ENCODE measurements at places on chromosomes 2 and 18. TPM values are rescaled to one million over a fixed set of nuclear protein-coding genes. Genes with fewer than 3 reads are reported as not detected.

UGT1A7 gene
- not detected for total RNA-seq

FANCL gene
- total RNA-seq, result 17.8 TPM

- DNase-seq, result no peak
Observed at GRCh38 chr2:74740395-74740740, 86.3 kb downstream of the SEMA4F start.

- DNase-seq, result no peak
Observed at GRCh38 chr18:41695441-41695840, 259.6 kb upstream of the PIK3C3 start.

- DNase-seq, result no peak
Observed at GRCh38 chr2:119745566-119745965, 14.2 kb upstream of the PTPN4 start.

- no peak for DNase-seq
Observed at GRCh38 chr2:150292192-150292591, 195.3 kb downstream of the RND3 start.

GRCh38 chr2:65991381-65992197 lies 443.3 kb upstream of the MEIS1 start:
- no peak for DNase-seq

- no peak for DNase-seq
Observed at GRCh38 chr2:116098049-116098448, 1655.6 kb downstream of the DPP10 start.

FASTKD2 gene
- total RNA-seq, result 29.1 TPM

RNF149 gene
- 48.3 TPM for total RNA-seq

DNA sequence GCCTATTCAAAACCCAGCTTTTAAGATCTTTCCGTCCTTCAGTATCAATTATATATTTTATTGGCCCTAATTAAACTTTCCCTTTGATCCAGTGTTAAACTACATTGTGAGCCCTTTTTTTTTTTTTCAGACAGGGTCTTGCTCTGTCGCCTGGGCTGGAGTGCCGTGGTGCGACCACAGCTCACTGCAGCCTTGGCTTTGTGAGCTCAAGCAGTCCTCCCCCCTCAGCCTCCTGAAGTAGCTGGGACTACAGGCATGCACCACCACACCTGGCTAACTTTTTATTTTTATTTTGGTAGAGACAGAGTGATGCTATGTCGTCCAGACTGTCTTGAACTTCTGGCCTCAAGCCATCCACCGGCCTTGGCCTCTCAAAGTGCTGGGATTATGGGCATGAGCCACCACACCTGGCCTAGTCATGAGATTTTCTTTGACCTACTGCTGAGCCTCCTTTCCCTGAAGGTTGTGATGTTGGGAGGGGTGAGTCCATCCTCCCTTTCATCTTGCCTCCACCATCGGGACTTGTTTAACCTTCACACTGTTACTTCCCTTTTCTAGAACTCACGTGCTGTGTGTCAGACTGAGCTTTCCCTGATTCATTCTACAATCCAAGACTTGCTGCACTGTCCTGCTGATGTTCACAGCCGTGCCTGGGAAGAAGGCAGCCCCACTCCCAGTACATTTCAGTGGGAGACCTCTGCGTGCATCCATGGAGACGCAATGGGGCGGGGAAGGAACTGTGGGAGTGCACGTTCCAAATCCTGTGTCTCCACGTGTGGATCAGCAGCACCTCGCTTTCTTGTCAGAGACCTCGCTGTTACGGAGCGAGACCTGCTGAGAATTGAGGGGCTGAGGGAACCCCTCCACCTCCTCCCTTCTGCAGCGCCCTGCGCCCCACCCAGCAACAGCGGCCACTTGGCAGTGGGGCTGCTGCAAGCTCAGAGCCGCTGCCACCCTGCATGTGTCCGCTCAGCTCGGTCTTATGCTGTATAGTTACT lies 10.8 kb downstream of the OXER1 start:
- DNase-seq, result no peak

GRCh38 chr2:135304694-135305093 lies 226.3 kb downstream of the ZRANB3 start:
- DNase-seq, result no peak

DNA sequence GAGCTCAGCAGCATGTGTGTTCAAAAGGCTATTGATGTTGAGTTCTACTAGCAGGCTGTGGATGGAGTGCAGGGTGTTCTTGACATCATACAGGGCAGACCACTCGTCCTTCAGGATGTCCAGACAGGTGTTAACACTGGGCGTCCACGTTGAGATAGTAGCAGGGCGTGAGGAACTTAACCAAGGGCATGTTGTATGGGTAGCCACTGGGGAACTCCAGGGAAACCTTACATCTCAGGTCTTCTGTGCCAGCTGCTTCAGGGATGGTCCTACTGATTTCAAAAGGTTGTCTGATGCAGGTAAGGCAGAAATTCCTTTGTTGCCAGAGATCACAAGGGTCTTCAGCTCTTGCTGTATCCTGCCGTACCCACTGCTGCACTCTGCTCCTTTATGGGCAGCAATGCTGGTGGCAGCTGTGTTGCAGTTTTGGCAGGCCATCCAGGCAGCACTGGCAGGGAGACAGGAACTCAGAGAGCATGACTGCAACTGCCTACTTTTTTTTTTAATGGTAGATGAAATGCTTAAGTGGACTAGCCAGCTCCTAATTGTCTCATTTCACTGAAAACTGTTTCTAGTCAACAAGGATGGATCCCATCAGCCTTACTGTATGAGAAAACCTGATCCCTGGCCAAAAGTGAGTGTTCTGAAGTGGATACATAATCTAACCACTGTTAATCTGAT lies 32.4 kb upstream of the RBBP8 start:
- DNase-seq, result no peak

DNA sequence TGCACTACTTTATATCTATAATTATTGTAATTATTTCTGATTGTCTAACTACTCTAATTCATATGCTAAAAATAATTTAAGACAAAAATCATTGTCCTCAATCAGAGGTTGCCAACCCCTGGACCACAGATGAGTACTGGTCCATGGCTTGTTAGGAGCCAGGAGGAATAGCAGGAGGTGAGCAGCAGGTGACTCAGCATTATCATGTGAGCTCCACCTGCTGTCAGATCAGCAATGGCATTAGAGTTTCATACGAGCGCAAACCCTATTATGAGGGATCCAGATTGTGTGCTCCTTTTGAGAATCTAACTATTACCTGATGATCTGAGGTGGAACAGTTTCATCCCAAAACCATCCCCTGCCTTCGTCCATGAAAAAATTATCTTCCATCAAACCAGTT lies 1434.4 kb downstream of the LRP1B start:
- DNase-seq, result no peak

- DNase-seq, result no peak
Observed at GRCh38 chr2:23556929-23557328, 171.9 kb downstream of the KLHL29 start.

DNA sequence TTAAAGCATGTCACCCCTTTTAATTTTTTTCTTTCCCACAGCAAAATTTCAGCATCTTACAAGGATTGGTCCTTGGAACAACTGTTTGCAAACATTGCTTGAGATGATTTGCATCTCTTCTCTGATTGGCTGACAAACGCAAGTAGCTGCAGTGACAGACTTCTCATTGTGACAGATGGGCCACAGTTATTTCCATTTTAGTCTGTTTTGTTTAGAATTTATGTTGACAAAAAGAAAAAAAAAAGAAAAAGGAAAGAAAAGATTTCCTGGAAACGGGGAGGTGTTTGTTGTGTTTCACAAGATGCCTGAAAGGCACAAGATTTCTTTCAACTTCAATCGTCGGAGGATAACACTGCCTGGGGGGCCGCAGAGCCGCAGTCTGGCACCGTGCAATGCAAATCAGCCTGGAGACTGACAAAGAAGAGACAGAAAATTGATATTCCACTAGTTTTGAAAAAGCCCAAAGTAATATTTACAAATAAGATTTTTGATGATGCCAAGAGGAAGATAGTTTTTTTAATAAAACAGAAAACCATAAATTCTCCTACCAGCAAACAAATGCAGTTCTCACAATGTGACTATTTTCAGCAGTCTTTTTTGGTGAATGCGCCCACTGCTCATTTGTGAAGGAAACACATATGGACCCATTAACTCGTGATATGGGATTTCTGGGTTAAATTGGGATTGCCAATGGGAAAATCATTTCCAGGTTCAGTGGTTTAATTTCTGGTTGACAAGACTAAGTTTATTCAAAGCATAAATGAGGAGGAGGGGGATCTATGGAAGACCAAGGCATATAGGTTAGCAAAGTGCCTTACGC lies 296.2 kb upstream of the SMIM21 start:
- no peak for DNase-seq

DNA sequence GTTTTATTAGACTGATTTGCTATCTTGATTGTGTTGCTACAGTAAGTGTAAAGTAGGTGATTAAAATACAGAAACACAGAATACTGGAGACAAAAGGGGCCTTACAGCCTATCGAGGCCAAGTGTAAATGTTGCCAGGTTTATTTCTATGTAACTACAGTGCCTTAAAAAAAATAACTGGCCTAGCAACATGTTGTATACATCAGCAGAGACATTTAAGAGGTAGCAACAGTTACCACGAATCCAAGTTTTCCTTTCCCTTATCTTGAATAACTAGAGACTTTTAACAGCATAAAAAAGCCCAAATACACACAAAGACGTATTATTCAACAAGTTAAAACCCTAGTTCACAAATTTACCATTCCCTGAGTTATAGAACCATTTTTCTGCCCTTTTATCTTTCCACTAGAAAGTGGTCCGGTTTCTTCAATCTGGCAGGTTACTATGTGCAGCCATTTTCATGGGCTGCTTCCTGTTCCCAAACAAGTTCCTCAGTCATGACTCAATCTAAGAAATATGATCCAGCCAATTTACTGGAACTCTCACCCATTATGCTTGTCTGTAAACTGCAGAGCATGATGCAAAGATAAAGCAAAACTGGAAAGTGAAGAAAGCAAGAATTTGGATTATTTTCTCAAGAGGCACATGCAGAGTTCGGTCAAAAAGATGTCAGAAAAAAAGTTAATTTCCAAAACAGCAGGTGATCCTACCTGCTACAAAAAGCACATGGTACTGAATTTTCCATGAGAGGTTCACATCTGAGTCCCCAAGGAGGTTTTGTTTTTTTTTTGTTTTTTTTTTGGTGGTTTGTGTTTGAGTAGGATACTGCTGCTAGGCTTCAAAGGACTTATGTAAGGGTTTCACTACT lies 22.2 kb downstream of the NFE2L2 start:
- no peak for DNase-seq

SDC1 gene
- total RNA-seq, result not detected

GRCh38 chr2:64283641-64284361 lies 139.6 kb upstream of the PELI1 start:
- no peak for DNase-seq

SERPINB2 gene
- 0.33 TPM for total RNA-seq

REG3A gene
- not detected for total RNA-seq

DSG4 gene
- not detected for total RNA-seq

GRCh38 chr2:216553482-216554240 lies 55.0 kb downstream of the RPL37A start:
- no peak for DNase-seq

GRCh38 chr18:55419132-55419946 lies 168.7 kb downstream of the TCF4 start:
- no peak for DNase-seq

GRCh38 chr18:77032181-77032701 lies 100.3 kb downstream of the MBP start:
- no peak for DNase-seq

UGT1A8 gene
- total RNA-seq, result not detected

DNA sequence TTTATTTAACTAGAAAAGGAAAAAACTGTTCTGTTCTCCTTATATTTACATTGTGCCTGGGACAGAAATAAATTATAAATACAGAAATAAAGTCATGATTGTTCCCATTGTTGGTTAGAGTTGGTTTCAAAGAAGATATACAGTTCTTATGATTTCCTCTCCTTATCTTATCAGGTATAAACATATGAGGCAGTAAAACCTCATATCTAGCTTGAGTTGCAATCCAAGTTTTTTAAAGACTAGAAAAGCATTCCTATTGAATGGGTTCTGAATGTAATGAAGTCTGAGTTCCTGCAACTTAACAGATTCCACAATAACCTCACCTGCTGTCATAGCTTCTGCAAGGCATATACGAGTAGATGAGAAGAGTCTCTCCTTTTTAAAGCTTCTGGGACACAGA lies 114.7 kb upstream of the CAVIN2 start:
- no peak for DNase-seq

DNA sequence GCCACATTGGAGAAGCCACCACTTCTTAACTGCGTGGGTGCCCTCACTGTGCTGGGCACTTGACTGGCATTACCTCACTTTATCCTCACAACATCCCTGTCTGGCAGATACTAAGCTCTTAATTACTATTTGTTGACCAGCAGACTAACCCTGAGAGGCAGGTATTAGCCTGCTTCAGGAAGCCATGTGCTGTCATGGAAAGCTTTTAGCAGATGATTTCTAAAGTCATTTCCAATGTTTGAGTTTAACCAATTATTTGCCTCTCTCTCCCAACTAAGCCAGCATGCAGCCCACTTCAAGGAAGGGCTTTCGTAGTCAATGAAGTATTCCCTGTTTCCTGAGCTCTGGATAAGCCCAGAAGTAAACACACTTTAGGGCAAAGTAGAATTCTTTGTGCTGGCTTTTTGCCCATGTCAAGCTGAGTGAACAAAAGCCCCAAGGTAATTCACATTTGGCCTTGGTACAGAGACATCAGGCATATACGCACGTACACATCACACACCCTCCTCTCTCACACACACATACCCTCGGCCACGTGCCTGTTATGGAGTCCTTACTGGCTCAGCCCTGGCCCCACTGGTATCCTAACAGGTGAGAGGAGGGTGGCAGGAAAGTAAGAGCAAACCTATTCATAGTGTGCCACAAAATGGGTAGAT lies 108.6 kb downstream of the C1D start:
- DNase-seq, result no peak

DNA sequence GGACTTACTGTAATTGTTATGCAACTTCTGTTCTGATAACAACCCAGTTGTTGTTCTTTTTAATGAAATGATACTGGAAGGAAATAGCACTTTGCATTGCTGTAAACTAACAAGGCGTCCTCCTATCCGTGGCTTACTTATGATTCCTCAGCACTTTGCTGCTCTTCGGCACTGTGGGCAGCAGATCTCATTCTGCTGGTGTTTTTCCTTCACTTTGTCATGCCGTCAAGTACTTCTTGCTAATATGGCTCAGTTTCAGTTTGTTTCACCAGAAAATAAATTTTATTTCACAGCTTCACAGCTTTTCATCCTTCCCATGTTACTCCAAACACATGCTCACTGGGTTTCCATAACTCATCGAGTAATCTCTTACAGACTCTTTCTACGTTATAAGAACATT lies 289.3 kb downstream of the MEIS1 start:
- no peak for DNase-seq

DNA sequence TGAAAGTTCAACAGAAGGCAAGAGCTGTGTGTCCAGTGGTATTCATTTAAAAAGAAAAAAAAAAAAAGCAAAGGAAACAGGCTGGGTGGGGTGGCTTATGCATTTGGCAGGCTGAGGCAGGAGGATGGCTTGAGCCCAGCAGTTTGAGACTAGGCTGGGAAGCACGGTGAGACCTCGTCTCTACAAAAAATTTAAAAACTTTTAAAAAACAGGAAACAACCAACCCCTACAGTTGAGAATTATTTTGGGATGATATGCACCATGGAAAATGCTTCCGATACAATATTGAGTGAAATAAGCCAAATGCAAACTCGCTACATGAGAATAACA lies 31.2 kb downstream of the PTPN18 start:
- DNase-seq, result no peak

- no peak for DNase-seq
Observed at GRCh38 chr2:7593360-7593759, 676.1 kb downstream of the RNF144A start.

LOXL3 gene
- 1.4 TPM for total RNA-seq

GRCh38 chr2:120509991-120510735 lies 164.2 kb downstream of the INHBB start:
- DNase-seq, result no peak

- no peak for DNase-seq
Observed at GRCh38 chr2:200905618-200906296, 16.6 kb downstream of the NIF3L1 start.

ELOA2 gene
- total RNA-seq, result not detected

All from activated B cell treated with CpG ODN at 0.5 μM for 24 hours (primary cell).